GM12878 (cell line): ENCODE measurements at places on chromosomes 12 and 14. TPM values are rescaled to one million over a fixed set of nuclear protein-coding genes. Genes with fewer than 3 reads are reported as not detected.

The JDP2 gene
- 16.0 and 16.4 TPM in 2 replicates for total RNA-seq

The RNASE7 gene
- not detected in 2 replicates for total RNA-seq

The NEK9 gene
- total RNA-seq = 78.8 and 83.0 TPM in 2 replicates

The ADAM21 gene
- 0.15 TPM in 1 of 2 replicates, not detected in the other for total RNA-seq

The OTOGL gene
- 0.31 and 0.56 TPM in 2 replicates for total RNA-seq

The SLCO1C1 gene
- total RNA-seq = not detected in 2 replicates

The BHLHE41 gene
- total RNA-seq = 0.13 and 0.45 TPM in 2 replicates

The PROX2 gene
- total RNA-seq = 0.11 and 0.33 TPM in 2 replicates

The TPPP2 gene
- not detected in 2 replicates for total RNA-seq

The CMKLR1 gene
- 52.3 and 53.2 TPM in 2 replicates for total RNA-seq

The GNG2 gene
- 103 and 107 TPM in 2 replicates for total RNA-seq

The SDR9C7 gene
- total RNA-seq = not detected in 2 replicates

The KRT73 gene
- total RNA-seq = not detected in 2 replicates

The TAMALIN gene
- total RNA-seq = 0.35 and 0.49 TPM in 2 replicates

The PAX9 gene
- 0.27 and 0.28 TPM in 2 replicates for total RNA-seq

The PHC1 gene
- total RNA-seq = 3.1 and 5.2 TPM in 2 replicates

The USP44 gene
- total RNA-seq = 0.05 and 0.26 TPM in 2 replicates

The ITPK1 gene
- 56.1 and 57.9 TPM in 2 replicates for total RNA-seq

The TRHDE gene
- not detected in 2 replicates for total RNA-seq

The CCDC88C gene
- total RNA-seq = 71.3 and 79.6 TPM in 2 replicates

The ALDH2 gene
- 15.2 and 16.6 TPM in 2 replicates for total RNA-seq

The SLC5A8 gene
- not detected in 2 replicates for total RNA-seq

The OR6C3 gene
- not detected in 2 replicates for total RNA-seq

The PIK3C2G gene
- not detected in 2 replicates for total RNA-seq

The TAS2R20 gene
- 1.2 and 1.9 TPM in 2 replicates for total RNA-seq

The NPFF gene
- total RNA-seq = not detected in 2 replicates

The RNFT2 gene
- 17.3 and 21.0 TPM in 2 replicates for total RNA-seq

The KRT83 gene
- total RNA-seq = not detected in 2 replicates
